ENCODE measurements at places on chromosomes 1 and 21. TPM values are rescaled to one million over a fixed set of nuclear protein-coding genes. Genes with fewer than 3 reads are reported as not detected.

SPRR2E gene
- total RNA-seq, result not detected

CELA2A gene
- total RNA-seq, result not detected

NR0B2 gene
- total RNA-seq, result not detected

FMOD gene
- 3.7 TPM for total RNA-seq

PAFAH2 gene
- 32.7 TPM for total RNA-seq

C1orf167 gene
- 0.40 TPM for total RNA-seq

EPHA8 gene
- not detected for total RNA-seq

GBP5 gene
- total RNA-seq, result under 0.01 TPM

GRCh38 chr1:109542657-109543056, 3.0 kb downstream of the GPR61 start:
- no peak for DNase-seq

DNA sequence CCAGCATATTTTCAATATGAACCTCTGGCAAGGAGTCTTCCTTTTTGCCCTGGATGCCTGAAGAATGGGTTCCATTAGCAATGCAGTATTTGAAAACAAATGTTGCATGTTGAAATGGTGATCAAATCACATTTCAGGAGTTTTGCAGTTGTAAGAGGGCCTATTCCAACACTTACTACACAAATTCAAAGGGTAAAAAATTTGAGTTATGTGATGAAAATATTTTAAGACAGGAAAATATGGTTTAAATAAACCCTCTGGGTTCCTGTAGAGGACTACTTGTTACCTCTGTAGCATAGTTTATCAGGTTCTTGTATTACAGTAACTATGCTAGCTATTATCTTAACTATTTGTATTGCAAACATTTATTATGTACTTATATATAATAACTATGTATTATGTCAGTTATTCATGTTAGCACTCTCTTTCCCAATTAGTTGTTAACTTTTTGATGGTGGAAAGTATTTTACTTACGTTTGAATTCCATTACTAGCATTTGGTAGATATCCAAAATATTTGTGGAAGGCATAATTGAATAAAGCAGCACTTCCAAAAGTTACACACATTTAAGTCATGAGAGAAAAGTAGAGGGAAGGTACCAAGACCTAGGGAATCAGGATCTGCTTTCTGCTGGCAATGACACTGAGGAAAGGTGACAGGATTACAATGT, 312.9 kb downstream of the GRIK1 start:
- DNase-seq, result no peak

DNA sequence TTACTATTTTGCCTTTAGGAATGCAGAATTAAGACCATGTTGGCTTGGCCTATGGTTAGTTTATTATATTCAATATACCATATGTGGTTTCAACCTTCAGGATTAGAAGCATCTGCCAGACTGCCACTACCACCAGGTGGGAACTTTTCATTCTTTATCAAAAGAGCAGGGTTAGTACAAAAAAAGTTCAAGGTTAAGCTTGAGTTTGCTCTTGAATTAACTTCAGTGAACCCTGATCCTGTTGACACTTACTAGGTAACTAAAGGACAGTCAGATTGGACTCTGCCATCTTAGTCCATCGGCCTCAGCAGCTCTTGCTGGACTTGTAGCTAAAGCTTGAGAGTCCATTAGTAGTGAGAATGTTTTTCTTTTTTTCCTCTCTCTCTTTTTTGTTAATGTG, 22.1 kb downstream of the CLIC4 start:
- DNase-seq, result no peak

GRCh38 chr1:17393230-17393629, 21.2 kb downstream of the PADI6 start:
- DNase-seq, result no peak

- DNase-seq, result no peak
These were observed 29.7 kb upstream of the MARK1 start for GRCh38 chr1:220498188-220498587.

GRCh38 chr1:181818943-181819342, 242.6 kb downstream of the ZNF648 start:
- no peak for DNase-seq

DNA sequence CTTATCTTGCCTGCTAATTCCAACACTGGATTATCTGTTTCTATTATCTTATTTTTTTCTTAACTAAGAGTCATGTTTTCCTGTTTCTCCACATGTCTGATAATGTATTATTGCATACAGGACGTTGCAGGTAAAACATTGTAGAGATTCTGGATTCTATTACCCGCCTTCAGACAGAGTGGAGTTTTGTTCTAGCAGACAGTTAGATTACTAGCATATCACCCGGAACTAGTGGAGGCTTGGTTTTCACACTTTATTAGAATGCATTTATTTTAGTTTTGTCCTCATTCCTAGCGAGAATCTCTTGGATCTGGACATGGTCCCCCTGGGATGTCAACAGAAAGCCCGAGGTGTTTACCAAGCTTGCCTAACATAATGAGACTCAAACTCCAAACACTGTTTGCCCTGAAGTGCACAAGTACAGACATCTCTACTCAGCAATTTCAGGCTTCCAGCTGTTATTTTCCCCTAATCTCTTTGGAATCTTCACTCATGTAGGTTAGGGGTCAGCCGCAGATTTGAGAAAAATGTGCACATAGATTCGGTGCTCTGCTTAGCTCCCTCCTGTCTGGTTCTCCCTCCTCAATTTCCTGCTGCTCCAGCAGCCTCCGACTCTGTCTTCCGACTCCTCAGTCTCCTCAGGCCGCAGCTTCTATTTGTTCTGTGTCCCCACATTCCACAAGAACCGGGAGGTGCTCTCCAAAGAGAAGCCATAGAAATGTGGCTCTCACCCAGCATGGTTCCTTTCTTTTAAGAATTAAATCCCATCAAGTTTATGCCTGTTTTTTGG, 36.8 kb upstream of the PTPRF start:
- DNase-seq, result no peak

GRCh38 chr1:54135436-54136120, 17.2 kb downstream of the CDCP2 start:
- DNase-seq, result no peak

DNA sequence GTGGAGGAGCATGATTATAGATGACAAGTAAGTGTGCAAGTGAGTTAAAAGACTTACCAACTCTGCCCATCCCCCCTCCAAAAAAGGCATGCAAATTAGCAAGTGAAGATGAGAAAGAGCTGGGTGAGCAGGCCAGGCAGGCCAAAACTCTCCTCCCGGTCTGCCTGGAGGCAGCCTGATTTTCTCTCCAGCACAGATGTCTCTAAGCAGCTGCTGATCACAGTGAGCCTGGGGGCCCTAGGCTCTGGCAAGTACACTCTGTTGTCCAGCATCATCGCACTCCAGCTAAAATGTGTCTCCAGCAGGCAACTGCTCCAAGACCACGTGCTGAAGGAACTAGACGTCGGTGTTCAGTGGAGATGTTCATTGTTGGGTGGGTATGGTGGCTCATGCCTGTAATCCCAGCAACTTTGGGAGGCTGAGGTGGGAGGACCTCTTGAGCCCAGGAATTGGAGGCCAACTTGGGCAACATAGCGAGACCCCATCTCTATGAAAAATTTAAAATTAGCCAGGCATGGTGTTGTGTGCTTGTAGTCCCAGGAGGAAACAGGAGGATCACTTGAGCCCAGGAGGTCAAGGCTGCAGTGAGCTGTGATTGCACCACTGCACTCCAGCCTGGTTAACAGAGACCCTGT, 56.7 kb upstream of the PUM1 start:
- DNase-seq, result no peak

DNA sequence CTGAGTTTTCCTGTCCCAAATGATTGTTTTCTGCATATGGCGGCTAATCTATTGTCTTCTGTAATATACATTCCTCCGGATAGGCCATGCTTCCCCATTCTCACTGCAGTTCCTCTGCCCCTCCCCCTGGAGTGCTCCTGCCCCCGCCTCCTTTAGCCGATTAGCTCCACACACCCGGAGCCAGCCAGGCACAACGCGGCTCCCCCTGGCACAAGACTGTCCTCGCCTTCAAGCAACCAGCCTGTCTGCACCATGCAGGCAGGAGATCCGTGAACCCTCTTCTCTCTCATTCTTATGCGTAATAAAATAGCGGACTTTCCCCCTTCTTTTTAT, 18.0 kb downstream of the SERTAD4 start:
- DNase-seq, result no peak

All from lung microvascular endothelial cell (primary cell).